Activated T-cell treated with anti-CD3 and anti-CD28 coated beads, Interleukin-2, amount 50 U/mL, for 24 hours (primary cell): ENCODE measurements at places on chromosomes 3 and 15.

DNA sequence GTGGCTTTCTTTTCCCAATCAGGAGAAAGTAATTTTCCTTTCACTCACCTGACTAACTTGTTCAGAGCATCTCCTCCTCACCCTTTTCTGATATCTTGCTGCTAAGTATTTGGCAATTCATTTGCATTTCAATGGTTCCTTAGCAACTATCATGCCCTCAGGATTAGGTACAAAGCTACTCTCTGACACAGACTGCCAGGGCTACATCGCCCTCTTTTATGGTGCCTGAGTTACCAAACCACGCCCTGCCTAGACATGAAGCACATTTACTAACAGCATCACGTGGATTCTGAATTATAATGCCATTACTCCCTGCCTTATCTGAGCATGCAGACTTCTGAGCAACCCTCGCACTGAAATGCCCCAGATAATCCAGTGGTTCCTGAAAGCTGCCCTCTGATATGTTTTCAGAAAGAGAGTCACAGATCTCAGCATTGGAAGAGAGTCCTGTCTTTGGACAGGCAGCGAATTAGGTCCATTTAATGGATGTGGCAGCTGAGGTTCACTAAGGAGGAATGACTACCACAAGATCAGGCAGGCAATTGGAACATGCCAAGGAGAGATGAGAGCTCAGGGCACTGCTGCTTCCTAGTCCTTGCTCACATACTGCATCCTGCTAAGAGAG, 14.5 kb downstream of the EPHB1 start:
- DNase-seq: no peak

GRCh38 chr15:96146726-96147125, 183.8 kb upstream of the NR2F2 start:
- no peak for DNase-seq

DNA sequence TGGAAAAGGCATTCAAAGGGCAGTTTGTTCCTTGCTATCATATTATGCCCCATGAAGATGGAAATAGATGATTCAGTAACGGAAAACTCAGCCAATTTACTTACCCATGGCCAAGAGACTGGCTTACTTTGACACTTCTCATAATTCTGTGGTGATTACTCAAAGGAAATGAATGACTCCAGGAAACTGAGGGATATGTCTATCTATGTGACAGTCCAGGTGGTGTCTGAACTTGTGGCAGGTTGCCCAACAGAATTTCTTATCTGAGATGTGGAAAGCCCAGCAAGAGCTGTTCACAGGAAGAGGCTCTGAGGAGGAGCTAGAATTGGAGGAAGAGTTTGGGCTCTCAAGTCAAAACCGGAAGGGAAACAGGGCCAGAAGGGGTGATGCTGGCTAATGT, 91.2 kb downstream of the KCNAB1 start:
- no peak for DNase-seq

DNA sequence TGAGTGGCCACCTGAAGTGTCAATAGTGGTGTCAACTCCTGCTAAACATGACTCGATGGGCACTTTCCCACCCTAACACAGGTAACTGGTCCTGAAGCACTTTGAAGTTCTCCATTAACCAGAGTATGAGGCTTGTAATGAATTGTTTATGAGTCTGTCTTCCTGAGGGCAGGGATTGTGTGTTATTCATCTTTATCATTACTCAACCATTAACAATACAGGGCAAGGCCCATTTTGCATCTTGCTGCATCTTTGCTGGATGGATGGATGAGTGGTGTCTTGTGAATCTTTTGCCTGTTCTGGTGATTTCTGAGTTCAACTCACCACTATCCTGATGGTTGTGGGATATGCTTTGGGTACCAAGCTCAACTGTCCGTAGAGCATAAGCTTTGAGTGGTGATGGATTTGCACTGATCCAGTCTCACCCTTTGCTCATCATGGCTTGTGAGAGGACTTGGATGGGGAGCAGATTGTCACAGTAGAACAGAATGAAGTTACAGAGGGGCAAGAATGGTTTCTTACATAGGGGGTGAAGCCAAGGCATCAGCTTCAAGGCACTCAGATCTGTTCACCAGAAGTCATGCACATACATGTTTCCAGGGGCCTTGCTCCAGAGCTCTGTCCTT, 22.3 kb upstream of the EPB42 start:
- no peak for DNase-seq

DNA sequence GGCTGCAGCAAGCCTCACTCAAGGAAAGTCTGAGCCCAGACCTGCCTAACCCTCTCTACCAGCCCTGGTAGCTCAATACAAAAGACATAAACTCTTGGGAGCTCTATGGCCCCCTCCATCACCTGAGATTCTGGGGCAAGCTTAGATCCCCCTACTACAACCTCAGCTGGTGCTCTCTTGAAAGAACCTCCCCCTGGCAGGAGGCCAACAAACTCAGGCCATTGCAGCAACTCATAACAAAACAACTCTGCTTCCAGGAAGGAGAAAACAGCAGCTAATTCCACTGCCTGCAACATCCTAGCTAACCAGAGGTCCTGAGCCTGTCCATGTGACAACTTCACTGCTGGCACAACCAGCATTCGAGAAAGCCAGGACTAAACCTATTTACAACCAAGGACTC, 169.2 kb downstream of the ROBO1 start:
- DNase-seq: no peak

GRCh38 chr15:98754657-98755022, 106.3 kb downstream of the IGF1R start:
- DNase-seq: no peak

GRCh38 chr3:23611737-23612295, 193.9 kb upstream of the UBE2E1 start:
- DNase-seq: no peak

GRCh38 chr3:120048355-120049041, 45.7 kb downstream of the GSK3B start:
- no peak for DNase-seq

GRCh38 chr15:59159210-59159609, 47.4 kb upstream of the LDHAL6B start:
- no peak for DNase-seq

GRCh38 chr3:53412953-53413352, 65.6 kb upstream of the DCP1A start:
- DNase-seq: no peak

DNA sequence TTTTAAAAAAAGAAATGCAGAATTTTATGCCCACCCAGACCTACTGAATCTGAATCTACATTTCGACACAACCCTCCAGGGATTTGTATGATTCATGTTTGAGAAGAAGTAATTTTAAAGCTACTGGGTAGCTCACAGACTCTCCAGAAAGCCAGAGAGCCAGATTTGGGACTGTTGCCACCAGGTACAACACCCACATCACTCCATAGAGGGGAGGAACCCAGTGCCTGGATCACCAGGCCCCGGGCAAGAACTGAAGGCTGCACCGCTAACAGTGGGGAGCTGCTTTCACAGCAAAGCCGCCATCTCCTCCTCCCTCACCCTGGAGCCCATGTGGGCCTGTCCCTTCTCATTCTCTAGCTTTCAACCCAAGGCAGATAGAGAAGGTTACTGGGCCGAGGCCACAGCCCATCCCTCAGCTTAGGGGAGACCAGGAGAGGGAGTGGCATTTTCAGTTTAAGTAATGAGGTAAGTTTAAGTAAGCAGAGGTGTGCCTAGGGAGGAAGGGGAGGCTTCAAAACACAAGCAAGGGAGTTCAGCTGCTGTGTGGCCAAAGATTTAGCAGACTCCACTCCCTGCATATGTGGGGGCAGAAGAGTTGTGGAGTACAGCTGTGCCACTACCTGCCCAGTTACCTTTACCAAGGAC, 109.8 kb downstream of the IL12A start:
- no peak for DNase-seq

DNA sequence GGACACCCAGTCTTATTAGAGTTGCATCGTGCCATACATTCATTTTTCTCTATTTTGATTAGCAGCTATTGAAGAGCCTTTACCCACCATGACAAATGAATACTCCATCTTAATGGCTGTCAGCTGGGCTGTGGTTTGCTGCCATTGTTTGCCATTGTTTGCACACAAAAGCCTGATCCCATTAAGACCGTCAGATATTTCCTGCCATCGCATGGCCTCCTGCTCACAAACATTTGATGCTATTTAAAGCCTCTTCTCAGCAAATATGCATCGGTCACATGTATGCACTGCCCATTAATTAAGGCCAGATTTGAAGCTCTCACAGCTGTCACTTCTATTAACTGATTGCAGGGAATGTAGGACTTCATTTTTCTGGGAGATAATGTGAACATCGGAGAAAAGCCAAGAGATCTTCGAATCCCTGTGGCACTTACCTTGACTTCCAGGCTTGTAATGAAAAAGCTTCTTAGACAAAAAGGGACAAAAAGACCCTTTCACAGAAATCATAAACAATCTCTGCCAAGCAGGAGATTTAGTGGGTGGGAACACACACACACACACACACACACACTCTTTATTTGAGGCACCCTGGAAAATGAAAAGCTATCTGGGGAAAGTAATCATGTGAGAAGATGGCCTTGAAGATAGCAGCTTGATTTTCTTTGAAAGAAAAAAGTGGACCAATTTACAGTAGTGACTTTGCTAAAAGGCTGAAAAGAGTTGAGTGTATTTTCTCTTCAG, 175.4 kb upstream of the NR2E3 start:
- DNase-seq: no peak
